ENCODE measurements at places on chromosomes 7 and 10.

DNA sequence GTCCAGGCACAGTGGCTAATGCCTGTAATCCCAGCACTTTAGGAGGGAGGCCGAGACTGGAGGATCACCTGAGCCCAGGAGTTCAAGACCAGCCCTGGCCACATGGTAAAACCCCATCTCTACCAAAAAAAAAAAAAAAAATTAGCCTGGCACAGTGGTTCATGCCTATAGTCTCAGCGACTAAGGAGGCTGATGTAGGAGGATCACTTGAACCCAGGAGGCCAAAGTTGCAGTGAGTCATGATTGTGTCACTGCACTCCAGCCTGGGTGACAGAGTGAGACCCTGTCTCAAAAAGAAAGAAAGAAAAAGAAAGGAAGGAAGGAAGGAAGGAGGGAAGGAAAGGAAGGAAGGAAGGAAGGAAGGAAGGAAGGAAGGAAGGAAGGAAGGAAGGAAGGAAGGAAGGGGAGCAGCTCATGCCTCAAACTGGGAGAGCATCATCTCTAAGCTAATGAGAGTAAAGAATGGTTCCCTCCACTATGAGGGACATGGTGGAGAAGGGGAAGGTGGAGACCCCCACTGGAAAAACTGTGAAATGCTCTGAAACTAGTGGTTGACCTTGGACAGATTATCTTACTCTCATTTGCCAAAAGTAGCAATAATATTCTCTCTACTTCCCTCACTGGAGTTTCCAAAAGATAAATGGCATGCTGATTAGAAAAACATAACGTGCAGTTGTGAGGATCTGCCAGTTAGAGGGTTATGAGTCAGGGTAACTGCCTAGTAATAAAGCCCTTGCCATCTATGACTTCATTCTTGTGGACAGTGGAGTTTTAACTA is 16.8 kb downstream of the GIMAP5 start:
- no peak for DNase-seq

DNA sequence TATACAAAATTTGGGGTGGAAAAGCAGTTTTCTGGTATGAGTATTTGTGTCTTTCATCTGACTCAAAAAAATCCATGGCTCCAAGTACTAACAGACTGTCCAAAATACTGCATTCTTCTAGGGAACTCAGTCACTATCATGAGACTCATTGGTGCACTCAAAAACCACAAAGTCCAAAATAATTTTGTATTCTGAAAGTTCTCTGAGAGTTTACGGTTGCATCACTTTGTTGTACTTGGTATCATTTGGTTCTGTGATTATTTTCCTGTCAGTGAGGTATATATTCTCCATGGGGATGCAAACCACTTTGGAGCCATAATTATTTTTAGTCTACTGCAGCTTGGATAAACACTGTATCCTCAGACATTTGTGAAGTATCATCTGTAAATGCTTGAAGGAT is 28.0 kb upstream of the CABCOCO1 start:
- no peak for DNase-seq

DNA sequence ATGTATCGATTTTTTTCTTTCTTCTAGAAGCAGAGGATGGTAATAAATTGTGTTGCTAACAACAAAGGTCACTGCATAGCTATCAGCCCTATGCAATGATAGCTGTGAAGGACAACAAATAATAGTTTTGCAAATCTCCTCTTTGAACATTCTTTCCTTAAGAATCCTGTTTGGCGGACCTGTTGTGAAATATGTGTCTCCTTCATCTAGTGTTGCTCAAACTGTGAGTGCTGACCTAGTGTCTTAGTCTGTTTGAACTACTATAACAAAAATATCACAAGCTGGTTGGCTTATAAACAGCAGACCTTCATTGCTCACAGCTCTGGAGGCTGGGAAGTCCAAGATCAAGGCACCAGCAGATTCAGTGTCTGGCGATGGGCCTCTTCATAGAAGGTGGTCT is 53.7 kb downstream of the CAV1 start:
- no peak for DNase-seq

- DNase-seq, result no peak
Observed at GRCh38 chr10:21334891-21335696, 190.4 kb downstream of the SKIDA1 start.

DNA sequence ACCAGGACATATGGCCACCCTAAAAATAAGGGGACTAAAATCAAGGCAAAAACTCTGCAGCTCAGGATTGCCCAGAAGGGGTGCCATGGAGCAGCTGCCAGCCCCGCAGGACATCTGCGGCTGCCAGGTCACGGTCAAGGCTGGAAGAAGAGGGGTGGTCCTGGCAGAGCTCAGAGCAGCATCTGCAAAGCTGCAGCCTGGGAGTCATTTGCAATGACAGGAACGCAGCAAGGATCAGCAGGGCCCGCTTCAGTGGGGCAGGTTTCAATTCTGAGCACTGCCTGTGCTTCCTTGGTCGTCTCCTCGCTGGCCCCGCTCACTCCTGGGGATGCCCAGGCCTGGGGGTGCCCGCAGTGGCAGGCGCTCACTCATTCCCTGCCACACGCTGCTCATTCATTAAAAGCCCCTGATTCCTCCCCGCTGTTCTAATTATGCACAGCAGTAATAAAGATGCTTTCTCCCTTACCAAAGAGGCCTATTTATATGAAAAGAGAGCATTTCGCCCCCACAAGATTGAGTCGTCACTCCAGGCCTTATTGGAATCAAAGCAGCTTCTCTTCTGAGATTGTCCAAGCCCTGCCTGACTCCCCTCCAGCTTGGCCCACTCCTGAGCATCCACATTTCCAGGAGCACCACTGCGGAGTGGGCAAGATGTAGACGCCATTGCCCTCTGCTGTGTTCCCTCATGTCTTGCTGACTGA is 4.6 kb downstream of the HSPA12A start:
- DNase-seq, result no peak

- DNase-seq, result no peak
Observed at GRCh38 chr10:86937502-86938154, 19.8 kb downstream of the MMRN2 start.

DNA sequence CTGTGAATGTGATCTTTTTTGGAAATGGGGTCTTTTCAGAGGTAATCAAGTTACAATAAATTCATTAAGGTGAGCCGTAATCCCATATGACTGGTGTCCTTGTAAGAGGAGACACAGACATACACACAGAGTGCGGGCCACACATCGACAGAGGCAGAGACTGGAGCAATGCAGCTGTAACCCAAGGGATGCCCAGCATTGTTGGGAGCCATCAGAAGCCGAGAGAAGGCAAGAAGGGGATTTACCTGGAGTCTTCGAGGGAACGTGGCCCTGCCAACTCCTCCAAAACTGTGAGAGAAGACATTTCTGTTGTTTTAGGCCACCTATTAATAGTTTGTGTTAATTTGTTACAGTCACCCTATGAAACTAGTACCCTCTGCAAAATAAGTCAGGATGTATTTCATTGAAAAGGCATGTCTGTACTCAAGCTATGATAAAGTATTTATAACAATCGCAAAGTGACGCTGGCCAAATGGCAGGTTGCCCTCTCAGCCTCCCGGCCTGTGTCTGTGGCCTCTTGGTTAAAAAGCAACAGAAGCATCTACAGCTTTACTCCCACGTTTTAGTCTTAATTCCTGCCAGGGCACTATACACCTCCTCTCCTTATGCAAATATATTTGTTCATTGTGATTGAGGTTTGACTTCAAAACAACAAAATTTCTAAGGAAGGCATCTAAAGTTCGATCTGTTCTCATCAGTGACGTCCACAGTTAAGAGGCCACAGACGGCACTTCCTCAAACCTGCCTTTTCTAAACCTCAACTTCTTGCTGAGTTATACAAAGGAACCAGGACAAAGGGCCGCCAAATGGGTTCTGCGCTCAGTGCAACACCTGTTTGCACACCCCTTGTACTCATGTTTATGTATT is 46.8 kb downstream of the HIPK2 start:
- no peak for DNase-seq

- no peak for DNase-seq
Observed at GRCh38 chr7:150955519-150956394, 22.4 kb downstream of the KCNH2 start.

DNA sequence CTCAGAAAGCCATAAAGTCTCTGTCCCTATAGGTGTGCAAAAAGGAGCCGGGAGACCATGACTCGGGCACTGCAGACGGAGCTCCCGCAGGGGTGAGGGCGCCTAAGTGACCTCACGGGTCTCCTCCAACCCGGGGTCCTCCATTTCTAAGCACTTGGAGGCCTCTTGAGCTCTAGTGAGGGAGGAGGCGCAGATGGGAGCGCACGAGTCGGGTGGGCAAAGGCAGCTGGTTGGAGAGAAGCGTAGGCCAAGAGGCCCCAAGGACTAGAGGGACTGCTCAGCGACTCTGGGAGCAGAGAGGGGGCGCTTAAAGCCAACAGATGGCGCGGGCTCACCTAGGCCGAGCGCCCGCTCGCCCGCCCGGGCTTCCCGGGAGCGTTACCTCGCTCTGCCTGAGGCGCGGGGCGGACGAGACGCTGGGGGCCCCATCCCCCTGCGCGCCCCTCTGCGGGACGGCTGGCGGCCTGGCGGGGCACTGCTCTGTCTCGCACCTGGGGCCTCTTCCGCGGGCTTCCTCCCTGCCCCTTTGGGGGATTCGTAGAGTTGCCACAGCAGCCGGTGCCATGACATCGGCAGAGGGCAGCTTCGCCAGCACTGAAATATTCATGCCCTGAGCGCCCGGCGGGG is 523 bp upstream of the CDH23 start:
- no peak for DNase-seq

GRCh38 chr7:4227105-4228010 is 454.7 kb upstream of the FOXK1 start:
- DNase-seq, result no peak

GRCh38 chr10:28294169-28294532 is 8.7 kb downstream of the MPP7 start:
- DNase-seq, result no peak

- no peak for DNase-seq
Observed at GRCh38 chr7:46658281-46658680, 737.2 kb upstream of the IGFBP3 start.

DNA sequence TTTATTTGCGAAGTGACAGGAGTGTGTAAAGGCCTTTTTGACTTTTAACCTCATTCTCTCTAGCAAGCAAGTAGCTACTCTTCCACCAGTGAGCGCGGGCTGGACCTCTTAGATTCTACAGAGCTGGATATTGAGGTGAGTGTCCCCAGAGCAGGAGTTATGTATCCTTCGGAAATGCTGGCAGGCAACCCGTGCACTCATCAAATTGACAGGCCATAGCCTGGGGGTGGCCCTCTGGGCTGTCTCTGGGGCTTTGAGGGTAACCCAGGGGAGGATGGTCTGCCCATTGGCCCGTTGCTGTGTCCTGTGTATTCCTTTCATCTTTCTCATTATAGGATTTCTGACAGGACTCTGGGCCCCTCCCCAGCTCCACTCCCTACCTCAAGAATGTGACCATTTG is 6.1 kb upstream of the PVRIG start:
- no peak for DNase-seq

- no peak for DNase-seq
Observed at GRCh38 chr10:114714281-114714741, 56.2 kb upstream of the ABLIM1 start.

GRCh38 chr7:64733550-64734240 is 60.5 kb upstream of the ZNF138 start:
- no peak for DNase-seq

DNA sequence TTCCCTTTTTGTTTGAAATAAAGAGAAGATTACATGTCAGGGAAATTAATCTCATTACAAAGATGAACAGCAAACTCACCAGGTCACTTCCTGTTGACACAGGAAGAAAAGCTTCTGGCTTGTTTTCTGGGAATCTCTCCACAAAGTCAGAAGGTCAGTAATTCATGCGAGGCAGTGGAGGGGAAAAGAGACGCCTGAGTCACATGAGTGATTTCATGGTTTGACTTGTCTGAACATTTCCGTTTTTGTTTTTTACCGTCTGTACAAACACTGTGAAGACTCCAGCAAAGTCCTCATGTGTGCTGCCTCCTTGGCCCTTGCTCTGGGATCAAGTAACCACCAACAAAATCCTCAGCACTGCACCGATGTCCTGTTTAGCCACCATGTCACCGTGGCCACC is 2.5 kb upstream of the HABP2 start:
- no peak for DNase-seq

GRCh38 chr10:42640610-42641229 is 2.4 kb upstream of the ZNF33B start:
- no peak for DNase-seq

DNA sequence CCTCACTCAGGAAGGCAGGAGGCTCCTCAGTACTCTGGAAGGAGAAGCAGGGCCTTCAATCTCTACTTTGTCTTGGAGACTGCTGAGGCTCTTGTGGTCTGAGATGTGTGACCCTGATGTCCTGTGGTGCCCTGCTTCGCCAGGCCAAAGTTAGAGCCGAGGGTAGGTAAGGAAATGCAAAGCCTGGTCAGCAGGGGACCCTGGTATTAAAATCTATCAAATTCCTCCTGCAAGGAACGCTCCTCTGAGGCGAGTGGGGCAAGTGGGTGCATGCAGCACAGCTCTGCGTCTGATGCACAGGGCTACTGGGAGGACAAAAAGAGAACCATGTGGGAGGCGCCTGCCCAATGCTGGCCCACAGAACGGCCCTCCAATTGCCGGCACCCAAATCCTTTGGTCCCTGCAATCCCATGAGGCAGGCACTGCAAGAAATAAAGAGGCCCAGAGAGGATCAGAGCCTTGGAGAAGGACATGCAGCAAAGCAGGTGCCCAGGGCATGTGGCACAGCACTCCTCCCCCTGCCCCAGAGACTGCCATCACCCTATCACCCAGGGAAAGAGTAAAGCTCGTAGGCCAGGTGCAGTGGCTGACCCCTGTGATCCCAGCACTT is 23.1 kb upstream of the ZMIZ1 start:
- no peak for DNase-seq

- no peak for DNase-seq
Observed at GRCh38 chr10:80144067-80144695, 11.7 kb downstream of the PLAC9 start.

- no peak for DNase-seq
Observed at GRCh38 chr7:36538126-36538525, 148.5 kb downstream of the ANLN start.

DNA sequence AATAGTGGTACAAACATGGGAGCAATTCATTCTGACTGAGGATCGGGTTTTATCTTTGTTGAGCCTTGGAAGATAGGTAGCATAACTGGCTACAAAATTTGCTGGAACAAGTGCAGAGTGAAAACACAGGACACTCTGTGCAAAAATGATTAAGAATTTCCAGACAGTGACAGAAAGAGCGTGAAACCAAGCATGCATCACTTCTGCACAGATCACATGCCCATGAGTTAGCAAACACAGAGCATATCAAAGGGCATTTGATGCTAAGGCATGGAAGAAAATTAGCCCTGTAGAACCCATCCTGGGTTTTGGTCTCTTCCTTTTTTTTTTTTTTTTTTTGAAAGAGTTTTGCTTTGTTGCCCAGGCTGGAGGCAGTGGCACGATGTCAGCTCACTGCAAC is 28.3 kb downstream of the TECTB start:
- DNase-seq, result no peak
